ENCODE measurements at places on chromosomes 7 and 10.

- no peak for DNase-seq
These were observed 20.0 kb upstream of the DNAJC1 start for GRCh38 chr10:22023508-22023907.

GRCh38 chr7:151374139-151374538 lies 32.5 kb downstream of the NUB1 start:
- DNase-seq = no peak

GRCh38 chr7:84002348-84002747 lies 192.2 kb downstream of the SEMA3A start:
- DNase-seq = peak; percentile 59

DNA sequence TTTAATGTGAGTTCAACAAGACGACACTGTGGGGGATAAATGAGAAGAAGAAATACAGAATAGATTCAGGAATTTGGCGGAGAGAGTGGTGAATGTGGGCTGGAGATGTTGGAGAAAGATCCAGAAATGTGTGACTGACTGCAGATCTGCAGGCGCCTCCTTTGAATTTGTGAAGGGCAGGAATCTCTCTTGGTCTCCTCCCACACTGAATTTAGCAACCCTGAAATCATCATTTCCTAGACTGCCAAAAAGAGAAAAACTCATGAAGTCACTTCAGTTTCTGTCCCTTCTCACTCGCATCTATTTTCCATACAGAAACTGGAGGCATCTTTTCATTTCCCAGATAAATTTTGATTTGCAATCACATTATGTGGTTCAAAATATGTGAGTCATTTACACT lies 128.7 kb downstream of the GNAI1 start:
- DNase-seq = no peak

DNA sequence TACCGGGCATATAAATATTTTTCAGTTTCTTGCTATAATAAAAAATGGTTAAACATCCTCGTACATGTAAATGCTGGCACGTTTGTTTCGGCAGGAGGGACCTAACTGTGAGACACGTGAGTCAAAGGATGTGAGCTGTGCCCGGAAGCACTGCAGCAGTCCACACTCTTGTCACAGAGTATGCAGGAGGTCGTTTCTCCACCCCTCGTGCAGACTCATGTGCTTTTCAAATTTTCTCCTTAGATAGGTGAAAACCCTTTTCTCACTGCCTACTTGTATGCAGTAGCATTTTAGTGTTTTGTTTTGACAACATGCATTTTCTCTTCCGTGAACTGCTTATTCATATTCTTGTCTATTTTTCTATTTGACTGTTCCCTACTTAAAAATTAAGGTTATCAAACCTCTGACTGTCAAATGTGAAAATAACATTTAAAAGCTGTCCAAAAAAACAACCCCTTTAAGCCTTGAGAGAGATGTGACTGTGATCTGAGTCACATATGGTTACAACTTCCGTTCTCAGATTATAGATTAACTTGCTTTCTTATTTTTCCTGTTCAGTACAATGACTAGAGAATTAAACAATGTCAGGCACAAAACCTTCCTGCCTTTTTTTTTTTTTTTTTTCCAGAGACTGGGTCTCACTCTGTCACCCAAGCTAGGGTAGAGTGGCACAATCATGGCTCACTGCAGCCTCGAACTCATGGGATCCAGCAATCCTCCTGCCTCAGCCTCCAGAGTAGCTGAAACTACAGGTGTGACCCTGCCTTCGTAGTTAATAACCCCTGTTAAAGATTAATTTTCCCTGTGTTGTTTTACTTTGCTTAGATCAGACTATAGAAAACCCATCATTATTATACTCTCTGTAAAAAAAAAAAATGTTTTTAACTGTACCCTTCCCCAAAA lies 45.1 kb downstream of the DPY19L1 start:
- no peak for DNase-seq

DNA sequence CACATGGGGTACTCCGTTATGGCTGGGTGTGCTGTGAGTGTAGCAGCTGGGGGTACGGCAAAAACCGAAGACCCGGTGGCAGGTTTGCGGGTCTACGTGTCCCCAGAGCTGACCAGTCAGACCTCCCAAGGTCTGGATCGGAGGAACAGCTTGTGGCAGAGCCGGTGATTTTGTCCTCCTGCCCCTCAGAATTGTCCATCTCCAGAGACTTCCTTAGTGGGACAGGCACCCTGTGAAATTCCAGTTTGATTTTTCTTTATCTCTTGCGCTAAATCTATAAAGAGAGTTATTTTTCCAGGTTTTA lies 1.0 kb downstream of the EIF3B start:
- no peak for DNase-seq

DNA sequence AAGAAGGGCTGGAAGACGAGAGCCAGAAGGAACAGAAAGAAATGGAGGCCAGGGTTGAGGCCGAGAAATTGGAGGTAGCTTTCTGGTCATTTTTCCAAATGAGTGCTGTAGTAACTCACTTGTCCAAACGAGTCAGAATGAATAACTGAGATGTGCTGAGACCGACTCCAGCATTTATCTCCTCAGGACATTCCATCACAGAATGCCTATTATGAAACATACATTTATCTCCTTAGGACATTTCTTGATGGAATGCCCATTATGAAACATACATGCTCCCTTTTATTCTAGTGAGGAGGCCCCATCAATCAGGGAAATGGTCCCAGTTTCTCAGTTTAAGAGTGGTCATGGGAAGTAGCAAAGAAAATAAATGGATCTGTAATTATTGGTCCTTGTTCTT lies 16.5 kb downstream of the AVL9 start:
- DNase-seq = no peak

DNA sequence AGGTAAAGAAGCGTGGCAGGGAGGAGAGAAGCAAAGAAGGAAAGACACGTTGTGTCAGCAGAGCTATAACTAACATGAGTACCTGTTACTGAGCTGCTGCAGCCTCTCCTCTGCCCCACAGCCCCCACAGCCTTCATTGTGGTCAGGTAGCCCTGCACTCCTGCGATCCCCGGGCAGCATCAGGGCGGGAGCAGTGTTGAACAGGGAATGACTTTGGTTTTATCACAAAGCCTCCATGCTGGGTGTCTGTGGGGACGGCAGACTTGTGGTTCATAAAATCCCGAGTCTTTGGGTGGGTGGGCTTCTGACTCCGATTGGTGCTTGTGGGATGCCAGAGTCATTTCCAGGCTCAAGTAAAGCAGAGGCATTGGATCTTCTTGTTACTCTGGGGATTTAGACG lies 14.8 kb upstream of the PRKAG2 start:
- no peak for DNase-seq

GRCh38 chr10:43040482-43041256 lies 36.2 kb upstream of the RET start:
- no peak for DNase-seq

DNA sequence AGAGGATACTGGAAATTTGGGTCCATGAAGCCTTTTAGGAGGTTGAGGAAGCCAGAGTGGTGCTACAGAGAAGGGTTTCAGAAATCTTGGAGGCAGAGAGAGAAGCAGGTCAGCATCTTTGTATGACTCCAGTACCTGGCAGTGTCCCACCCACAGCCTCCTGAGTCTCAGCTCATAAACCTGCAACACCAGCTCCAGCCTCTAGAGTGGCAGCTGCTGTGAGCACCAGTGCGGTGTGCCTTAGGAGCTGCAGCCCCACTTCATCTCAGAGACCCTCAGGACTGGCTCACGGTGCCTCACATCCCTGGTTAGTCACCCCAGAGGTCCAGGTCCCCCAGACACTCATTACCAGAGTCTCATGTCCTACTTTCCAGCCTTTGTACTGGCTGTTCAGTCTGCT lies 84.8 kb upstream of the PRKAR2B start:
- no peak for DNase-seq

DNA sequence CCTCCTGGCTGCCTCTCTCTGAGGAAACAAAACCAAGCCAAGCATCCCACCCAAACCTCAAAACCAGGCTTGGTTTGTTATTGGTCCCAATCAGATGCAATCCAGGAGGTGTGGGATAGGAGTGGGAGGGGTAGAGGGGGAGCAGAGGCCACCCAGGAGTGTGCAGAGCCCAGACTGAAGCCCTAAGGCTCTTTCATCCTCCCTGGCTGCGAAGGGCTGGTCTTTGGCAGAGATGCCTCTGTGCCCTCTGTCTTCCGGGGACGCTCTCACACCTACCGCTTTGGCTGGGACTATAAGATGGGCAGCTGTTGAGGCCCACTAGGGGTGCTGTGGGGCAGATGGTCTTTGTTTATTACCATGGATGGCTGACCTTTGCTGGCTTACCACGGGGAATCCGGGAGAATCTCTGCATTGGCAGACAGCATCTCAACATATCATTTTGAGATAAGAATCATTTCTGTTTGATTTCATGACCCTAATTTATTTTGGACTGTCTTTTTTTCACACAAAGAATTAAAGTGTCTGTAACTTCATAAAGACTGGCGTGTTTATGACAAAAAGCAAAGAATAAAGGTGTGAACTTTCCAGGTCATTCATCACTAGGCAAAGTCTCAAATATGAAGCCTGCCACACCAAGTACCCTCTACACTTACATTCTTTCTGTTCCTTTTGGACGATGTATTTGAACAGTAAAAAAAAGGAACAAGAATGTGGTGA lies 6.5 kb upstream of the DENND2A start:
- DNase-seq = peak; percentile 34

Data from T47D (cell line).